Renal cortical epithelial cell (primary cell): ENCODE measurements at places on chromosomes 2 and 18. TPM values are rescaled to one million over a fixed set of nuclear protein-coding genes. Genes with fewer than 3 reads are reported as not detected.
A peak's percentile ranks its signal among the peaks of the same experiment; 100 is the strongest.

- DNase-seq: peak; percentile 30
Measured at GRCh38 chr2:172246649-172247048, 143.9 kb upstream of the DLX2 start.

DNA sequence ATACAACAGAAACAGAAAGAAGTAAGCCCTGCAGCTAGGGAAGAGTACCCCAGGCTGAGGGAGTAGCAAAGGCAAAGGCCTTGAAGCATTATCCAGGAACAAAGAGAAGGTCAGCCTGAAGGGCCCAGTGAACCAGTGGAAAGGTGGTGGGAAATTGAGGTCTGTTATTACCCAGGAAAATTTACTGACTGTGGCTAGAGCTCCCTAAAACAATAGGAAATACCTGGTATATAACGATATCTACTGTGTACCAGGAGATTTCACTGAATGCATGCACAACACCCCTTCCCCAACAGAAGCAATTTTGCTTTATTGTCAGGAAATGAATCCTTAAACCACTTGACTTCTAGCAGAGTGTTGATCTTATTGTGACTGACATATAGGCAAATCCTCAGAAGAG is 365.3 kb downstream of the ERBB4 start:
- no peak for DNase-seq

DNA sequence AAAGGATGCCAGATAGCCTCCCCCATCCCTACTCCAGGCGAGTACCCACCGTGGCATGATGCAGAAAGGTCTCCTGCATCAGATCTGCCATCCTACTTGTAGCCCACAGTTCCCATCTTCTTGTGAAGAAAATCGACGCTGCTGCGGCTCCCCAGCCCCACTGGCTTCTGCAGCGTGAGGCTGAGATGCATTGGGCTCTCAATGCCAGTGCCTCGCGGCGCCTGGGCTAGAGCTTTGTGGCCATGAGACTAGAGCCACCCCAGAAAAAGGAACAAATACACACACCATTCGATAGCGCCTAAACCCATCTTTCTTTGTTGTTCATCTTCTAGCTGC is 2.8 kb downstream of the NOL4 start:
- no peak for DNase-seq

- DNase-seq: no peak
Measured at GRCh38 chr2:76612764-76613163, 902.0 kb upstream of the GCFC2 start.

- DNase-seq: no peak
Measured at GRCh38 chr2:120111193-120111592, 98.3 kb downstream of the EPB41L5 start.

DNA sequence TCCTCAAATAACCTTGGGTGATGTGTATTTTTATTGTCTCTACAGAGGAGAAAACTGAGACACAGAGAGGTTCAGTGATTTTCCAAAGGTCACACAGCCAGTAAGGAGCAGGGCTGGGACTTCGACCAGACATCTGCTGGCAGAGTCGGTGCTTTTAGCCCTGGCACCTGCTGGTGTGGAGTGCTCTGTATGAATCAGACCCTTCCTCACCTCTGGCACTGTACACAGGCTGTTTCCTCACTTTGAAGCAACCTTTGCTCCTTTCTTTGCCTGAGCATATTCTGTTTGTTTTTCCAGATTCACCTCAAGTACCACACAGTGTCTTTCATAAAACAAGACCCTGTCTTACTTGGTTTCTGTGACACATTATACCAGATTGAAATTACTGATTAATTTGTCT is 107.9 kb downstream of the DPP10 start:
- DNase-seq: no peak

- no peak for DNase-seq
Measured at GRCh38 chr2:145324748-145325147, 804.8 kb upstream of the ZEB2 start.

- DNase-seq: no peak
Measured at GRCh38 chr18:7566244-7566566, 911 bp upstream of the PTPRM start.

- peak; percentile 90 for DNase-seq
Measured at GRCh38 chr2:216478151-216478550, 20.5 kb upstream of the RPL37A start.

DNA sequence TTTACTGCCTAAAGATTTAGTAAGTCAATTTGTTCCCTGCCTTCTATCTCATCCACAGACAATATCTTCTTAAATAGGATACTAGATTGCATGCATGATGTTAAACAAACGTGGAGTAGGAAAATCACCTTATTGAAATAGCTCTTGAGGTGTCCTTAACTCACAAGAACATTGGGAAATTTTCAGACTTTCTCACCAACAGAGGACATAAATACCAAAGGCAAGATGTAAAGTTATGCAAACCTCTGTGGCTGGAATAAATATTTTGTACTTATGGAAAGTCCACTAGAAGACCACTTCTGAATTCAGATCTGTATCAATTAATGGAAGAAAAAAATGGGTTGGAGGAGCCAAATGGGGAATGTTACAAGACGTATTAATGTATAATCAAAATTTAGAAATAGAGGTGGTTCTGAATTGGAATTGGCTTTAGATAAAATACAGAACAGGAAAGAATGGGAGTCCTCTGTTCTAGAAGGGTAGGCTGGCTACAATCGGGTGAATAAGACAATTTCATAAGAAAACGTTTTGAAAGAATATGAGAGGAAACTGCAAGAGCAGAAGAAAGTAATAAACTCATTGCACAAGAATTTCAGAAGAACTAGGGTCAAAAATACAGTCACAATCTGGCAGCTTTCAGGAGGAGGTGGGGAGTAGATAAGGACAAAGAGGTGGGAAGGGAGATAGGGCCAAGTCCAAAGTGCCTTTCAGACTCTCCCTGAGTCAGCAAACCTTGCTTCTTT is 69.3 kb upstream of the FN1 start:
- DNase-seq: peak; percentile 27

DNA sequence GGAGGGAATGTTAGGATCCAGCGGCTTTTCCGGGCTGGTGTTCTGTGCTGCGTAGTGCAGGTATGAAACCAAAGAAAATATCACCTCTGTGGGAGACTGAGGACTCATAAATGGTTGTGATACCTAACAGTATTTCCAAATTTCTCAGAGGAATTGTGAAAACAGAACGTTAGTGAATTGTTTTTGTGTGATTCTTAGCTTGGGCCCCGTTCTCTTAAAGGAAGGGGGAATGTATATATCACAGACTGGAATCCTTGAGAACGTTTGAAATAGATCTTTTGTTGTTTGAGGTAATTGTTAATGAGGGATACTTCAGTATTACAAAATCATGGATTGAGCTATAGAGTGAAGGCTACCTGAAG is 834 bp downstream of the ZNF638 start:
- no peak for DNase-seq

DNA sequence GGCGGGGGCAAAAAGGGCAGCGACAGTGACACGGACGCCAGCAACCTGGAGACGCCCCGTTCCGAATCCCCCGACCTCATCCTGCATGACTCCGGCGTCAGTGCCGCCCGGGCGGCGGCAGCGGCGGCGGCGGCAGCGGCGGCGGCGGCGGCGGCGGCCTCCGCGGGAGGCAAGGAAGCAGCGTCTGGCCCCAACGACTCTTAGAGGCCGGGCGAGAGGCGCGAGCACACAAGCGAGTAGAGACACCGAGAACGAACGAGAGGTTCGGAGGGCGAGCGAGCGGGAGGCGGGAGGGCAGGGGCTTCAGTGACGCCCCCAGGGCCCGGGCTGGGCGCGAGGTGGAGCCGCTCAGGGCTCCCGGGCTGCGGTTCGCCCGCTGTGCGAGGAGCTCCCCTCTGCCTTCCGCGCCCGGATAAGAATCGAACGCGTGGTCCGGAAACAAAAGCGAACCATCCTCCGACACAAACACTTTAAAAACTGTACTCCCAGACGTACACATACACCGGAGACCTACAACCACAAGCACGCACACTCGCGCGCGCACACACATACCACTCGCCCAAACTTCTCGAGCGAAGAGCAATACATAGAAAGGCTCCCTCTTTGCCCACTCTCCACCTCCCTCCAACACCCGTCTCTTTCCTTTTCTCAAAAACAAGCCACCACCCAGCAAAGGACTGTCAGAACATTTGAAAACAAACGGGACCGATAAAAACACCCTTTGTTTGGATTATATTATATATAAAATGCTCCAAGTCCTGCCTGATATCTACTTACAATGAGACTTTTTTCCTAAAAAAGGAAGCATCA is 2.8 kb downstream of the SP9 start:
- DNase-seq: no peak

DNA sequence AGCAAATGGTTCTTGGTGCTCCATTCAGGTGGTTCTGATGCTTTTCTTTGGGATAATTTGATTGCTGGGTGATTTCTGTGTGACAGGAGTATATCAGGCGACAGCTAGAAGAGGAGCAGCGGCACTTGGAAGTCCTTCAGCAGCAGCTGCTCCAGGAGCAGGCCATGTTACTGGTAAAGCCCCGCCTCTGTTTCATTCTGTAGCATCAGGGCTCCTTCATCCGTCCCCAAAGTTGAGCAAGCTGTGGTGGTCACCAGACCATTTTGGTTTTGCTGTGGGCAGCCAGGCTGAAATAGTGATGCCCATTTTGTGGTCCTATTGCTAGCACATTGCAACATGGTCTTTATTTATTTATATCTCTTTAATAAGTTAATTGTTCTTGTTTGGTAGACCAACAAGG is 132.8 kb upstream of the IL1R2 start:
- DNase-seq: peak; percentile 88

DNA sequence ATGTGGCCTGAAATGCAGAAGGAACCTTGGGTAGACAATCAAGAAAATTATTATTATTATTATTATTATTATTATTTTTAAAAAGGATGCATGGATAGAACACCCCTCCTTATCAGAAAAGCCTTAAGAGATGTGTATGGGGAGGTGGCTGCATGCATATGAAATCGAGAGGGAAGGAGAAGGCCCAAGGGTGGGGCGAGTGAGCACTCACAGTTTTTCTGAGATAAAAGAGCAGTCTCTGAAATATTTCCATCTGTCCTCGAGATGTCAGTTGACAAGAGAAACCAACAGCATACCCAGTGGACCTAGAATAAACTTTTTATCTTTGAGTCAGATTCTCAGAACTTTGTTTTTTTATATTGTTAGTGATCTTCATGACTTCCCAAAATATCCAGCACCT is 282.9 kb downstream of the GPD2 start:
- no peak for DNase-seq

- no peak for DNase-seq
Measured at GRCh38 chr18:49847524-49847923, 34.2 kb upstream of the ACAA2 start.

GRCh38 chr2:195428673-195429072 is 228.4 kb upstream of the SLC39A10 start:
- DNase-seq: no peak

DNA sequence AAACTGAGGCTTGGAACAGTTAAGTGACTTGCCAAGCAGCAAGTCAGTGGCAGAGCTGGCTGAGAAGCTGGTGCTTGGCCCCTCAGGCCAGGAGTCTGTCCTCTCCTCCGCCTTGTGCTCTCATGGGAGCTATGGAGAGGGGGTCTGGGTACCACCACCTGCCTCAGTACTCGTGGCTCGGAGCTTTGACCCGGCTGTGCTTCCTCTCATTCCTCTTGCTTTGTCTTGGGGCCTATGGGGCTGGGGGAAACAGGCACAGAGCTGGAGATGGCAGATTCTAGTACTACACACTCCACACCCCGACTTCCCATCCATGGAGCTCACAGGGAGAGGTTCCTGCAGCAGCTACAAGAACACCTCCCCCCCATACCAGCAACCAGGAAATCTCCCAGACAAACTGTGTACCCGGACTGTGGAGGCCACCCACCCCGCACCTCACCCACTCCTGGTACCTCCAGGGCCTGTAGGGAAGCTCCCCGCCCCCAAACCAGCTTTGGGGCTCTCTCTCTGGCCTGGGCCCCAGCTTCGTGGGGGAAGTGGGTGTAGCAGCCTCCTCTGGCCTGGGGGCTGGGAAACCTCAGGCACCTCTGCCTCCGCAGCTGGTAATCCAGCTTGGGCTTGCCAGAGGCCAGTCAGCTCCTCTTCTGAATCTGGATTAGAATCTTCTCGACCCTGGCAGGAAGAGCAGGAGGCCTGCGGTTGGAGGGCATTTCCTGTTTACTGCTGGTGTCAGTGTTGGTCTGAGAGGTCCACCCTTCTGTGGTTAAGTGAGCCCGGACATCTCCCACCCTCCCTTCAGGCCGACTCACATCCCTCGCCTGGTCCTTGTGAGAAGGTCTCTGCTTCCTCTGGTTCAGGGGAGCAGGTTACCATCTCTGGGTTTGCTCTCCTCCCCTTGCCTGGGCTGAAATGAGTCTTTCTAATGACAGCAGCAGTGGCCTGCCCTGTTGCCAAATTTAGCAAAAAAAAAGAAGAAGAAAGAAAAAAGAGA is 22.3 kb upstream of the RHOB start:
- peak; percentile 63 for DNase-seq

- DNase-seq: peak; percentile 98
Measured at GRCh38 chr18:7038330-7038851, 79.2 kb downstream of the LAMA1 start.

- DNase-seq: peak; percentile 27
Measured at GRCh38 chr2:166060191-166060590, 67.6 kb downstream of the SCN1A start.

DNA sequence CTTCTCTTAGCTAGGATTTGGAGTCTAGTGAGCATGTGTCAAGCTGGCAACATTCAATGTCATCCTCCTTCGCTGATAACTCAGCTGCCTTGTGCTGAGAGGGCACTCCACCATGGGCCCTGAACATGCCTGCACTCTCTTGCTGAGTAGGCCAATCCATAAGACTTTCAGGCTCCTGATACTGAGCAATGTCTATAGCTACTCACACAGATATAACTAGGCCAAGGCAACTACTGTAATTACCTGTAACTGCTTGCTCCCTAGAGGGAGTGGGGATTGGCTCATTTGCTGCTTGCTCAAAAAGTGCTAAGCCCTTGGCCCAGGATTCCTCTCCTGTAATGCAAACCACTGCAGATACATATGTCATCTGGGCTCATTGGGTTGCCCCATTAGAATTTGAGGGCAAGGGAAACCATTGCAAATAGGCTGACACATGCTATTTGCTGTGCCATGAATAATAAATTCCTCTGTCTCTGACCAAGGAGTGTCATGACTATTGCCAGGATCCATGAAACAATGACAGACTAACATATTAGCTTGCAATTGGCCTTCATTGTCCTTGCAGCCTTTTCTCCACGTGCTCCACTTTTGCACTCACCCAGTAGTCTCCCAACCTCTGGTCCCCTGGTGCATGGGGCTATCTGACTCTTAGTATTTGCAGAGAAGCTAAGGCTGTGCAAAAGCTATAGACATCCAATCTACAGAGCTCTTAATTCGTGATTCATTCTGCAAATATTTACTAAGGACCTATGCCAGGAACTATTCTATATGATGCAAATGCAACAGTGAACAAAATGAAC is 36.9 kb upstream of the BMPR2 start:
- DNase-seq: no peak

GRCh38 chr2:62383846-62384245 is 122.1 kb downstream of the TMEM17 start:
- DNase-seq: peak; percentile 35

GRCh38 chr2:239027391-239028252 is 179.7 kb downstream of the TWIST2 start:
- DNase-seq: no peak

OXER1 gene
- 0.15 TPM in 1 of 2 replicates, not detected in the other for total RNA-seq

PLEKHA3 gene
- 5.7 and 22.8 TPM in 2 replicates for total RNA-seq

PLEK gene
- 0.65 TPM in 1 of 2 replicates, not detected in the other for total RNA-seq

SCYGR8 gene
- total RNA-seq: not detected in 2 replicates

DCC gene
- not detected in 2 replicates for total RNA-seq

FOXD4L1 gene
- 0.20 TPM in 1 of 2 replicates, not detected in the other for total RNA-seq

CFC1 gene
- total RNA-seq: not detected in 2 replicates

VWC2L gene
- 0.15 TPM in 1 of 2 replicates, not detected in the other for total RNA-seq

CDH20 gene
- total RNA-seq: not detected in 2 replicates

CCDC74A gene
- total RNA-seq: 1.6 and 9.1 TPM in 2 replicates

SERPINB3 gene
- total RNA-seq: 0.40 and 1.9 TPM in 2 replicates

PTMA gene
- total RNA-seq: 594 and 977 TPM in 2 replicates

FBXO11 gene
- total RNA-seq: 52.8 and 85.3 TPM in 2 replicates

ANKRD30BL gene
- not detected in 2 replicates for total RNA-seq

CLEC4F gene
- not detected in 2 replicates for total RNA-seq
